NCI-H774 (cell line): ENCODE measurements at places on chromosomes 3 and 15.

GRCh38 chr15:36106640-36107335 lies 472.6 kb upstream of the CDIN1 start:
- DNase-seq, result peak; percentile 24

DNA sequence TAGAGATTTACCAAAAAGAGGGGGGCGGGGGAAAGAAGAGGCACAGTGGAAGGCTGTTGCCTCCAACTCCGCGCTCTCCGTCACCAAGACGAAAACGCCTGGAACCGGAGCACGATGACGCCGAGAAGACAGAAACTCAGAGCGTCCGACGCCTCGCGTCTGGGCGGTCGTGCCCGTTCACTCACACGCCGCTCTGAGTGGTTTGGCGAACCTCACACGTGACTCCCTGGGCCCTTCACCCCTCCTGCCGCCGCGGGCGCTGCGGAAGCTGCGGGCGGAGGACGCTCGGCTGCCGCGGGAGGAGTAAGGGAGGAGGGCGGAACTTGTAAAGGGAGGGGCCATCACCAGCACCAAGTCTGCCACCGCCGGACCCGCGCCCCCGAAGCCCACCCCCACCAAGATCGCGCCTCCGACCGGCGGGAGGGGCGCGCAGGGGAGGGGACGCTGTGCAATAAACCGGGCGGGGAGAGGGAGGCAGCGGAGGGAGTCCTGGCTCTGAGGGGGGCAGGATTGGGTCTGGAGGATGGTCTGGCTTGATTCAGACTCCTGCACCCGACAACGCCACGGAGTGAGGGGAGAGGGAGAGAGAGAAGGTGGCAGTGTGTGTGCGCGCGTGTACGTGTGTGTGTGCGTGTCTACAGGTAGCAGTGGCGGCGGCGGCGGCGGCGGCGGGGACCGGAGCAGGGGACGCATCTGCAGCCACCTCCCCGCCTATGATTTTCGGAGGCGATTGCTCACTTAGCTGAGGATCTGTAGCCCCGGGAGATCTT lies 1.9 kb upstream of the NLGN1 start:
- DNase-seq, result peak; percentile 99

- no peak for DNase-seq
Measured at GRCh38 chr3:64856106-64856505, 168.3 kb upstream of the ADAMTS9 start.

DNA sequence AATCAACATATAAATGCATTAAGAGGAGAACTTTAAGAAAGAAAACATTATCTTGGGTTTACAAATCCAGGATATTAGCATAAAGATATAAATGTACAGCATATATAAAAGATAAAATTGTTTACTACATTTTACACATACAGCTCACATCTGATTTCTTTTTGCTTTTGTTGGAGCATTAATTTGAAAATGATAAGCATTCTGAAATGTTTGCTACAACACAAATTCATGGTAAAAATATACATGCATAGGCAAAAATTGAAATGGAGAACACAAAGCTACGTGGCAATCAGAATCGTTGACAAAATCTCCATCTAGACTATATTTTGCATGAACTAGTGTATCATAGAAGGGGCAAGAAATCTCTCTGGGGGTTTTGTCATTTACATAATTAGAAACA lies 159.1 kb downstream of the TIGIT start:
- DNase-seq, result no peak

- no peak for DNase-seq
Measured at GRCh38 chr3:185397676-185398075, 34.7 kb downstream of the MAP3K13 start.

DNA sequence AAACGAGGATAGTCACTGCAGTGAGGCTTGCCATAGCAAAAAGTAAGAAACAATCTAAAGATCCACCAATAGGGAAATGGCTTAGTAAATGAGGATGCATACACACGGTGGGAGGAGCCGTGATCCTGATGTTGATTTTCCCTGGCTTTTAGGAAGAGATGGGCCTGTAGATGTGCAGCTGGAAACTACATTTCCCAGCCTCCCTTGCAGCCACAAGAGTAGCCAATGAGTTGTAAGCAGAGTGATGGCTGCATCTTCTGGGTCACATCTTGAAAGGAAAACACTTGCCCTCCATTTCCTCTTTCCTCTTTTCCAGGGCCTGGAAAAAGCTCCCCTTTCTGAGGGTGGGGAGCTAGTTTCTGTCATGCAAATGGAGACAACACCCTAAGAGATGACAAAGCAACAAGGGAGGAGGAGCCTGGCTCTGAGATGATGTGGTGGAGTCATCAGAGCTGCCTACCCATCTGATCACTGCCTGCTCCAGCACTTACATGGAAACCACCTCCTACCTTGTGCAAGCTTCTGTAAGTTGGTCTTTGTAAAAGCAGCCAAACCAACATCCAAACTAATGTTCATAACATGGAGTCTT lies 139.1 kb downstream of the TLE3 start:
- DNase-seq, result no peak

DNA sequence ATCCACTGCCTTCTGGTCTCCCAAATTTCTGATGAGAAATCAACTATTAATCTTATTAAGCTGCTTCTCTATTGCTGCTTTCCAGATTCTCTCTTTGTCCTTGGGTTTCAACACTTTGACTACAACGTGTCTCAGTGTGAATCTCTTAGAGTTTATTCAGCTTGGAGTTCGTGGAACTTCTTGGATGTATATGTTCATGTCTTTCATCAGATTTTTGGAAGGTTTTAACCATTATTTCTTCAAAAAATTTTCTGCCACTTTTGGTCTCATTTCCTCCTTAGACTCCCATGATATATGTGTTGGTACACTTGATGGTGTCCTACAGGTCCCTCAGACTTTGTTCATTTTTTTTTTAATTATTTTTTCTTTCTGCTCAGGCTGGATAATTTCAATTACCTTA lies 36.0 kb downstream of the TICRR start:
- DNase-seq, result no peak
